Stimulated activated CD8-positive, alpha-beta memory T cell treated with anti-CD3 and anti-CD28 coated beads, Interleukin-4, amount 100 ng/mL, for 4 hours (primary cell): ENCODE measurements at places on chromosomes 2 and 18.

DNA sequence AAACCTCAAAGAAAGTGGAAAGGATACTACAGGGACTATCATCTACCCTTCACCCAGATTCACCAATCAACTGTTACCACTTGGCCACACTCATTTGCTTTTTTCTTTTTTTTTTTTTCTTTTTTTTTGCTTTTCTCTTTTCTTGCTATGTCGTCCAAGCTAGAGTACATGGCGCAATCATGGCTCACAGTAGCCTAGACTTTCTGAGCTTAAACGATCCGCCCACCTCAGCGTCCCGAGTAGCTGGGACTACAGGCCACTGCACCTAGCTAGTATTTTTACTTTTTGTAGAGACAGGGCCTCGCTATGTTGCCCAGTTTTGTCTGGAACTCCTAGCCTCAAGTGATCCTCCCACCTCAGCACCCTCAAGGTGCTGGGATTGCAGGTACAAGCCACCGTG is 24.0 kb downstream of the BIN1 start:
- DNase-seq: no peak

DNA sequence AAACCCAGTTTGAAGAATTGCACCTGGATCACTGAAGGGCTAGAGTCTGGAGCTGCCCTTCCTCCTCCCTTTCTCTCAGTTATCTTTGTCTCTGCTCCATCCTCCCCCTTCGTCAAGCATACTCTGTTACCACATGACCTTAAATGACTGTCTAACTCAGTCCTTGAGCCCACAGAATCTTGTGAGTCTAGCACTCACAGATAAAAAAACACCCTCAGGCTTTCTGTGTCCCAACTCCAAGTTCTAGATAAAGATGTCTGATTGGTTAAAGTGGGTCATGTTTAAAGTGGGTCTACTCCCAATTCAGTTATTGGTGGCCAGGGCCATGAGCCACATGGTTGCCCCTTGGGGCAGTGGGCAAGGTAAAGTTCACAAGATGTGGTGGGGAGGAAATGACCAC is 53.5 kb upstream of the CYP1B1 start:
- DNase-seq: no peak

- no peak for DNase-seq
Observed at GRCh38 chr2:12533337-12534005, 183.3 kb upstream of the TRIB2 start.

- DNase-seq: no peak
Observed at GRCh38 chr2:127254386-127254981, 34.4 kb upstream of the CYP27C1 start.

GRCh38 chr2:239146741-239147181 is 254.1 kb downstream of the HDAC4 start:
- DNase-seq: no peak

DNA sequence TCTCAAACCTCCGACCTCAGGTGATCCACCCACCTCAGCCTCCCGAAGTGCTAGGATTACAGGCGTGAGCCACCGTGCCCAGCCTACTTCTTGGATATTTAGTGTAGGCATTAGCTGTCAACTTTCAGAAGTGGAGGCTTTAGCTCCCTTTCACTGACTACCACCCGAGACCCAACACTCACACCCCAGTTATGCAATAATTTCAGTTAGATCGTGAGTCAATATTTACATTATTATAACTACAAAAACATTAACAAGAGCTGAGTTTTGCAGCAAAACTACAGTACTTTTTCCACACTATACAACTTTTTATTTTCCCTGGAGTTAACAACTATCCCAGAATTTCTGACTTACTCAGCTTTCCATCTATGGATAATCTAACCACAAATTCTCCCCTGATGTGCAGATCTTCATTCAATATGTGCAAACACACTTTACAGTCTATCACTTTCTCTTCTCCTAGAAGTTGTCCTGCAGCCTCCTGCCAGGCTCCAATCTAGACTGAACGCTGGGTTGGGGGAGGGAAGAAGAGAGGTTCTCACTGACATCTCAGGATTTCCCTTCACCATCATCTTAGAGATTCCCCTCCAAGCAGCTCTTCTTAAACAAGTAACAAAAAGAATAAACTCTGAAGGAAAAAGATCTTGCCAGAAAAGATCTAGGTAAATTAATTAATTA is 10.1 kb downstream of the TBC1D8 start:
- no peak for DNase-seq

GRCh38 chr2:159090514-159091201 is 122.2 kb downstream of the TANC1 start:
- no peak for DNase-seq

- no peak for DNase-seq
Observed at GRCh38 chr2:172613040-172613439, 57.1 kb downstream of the PDK1 start.

DNA sequence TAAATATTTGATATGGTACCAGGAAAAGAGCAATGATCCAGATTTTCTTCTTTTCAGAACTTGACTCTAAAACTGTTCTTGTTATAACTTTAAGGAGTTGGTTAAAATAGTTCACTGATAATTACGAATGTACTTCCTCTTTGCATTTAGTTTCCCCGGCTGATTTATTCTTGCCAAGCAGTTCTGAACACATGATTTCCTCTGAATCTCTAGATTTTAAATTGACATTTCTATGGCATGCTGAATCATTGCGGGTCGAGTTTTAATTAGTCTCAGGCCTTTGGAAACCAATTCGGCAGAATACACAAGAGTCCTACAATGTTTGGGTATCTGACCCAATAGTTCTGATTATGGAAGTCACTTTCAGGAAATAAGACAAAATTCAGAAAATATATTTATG is 37.3 kb upstream of the DNAH7 start:
- DNase-seq: no peak

- no peak for DNase-seq
Observed at GRCh38 chr18:12056034-12056883, 37.4 kb upstream of the ANKRD62 start.
